ENCODE measurements at places on chromosomes 12 and 14.

DNA sequence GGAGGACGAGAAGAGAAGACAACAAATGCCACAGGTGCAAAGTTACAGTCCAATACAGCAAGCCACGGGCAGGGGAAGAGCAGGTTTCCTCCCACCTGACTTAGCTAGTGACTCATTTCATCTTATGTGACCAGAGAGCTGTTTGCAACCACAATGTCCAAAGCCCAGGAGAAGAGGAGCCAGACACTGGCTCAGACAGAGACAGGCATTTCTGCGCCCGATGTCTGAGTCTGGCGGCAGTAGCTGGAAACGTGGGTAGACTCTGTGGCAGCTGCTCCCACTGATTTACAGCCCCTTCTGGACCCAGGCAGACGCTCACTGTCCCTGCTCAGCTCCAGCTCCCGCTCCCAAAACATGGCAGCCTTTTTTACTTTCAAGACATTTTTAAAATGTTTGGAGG, 60.0 kb downstream of the CHGA start:
- no peak for DNase-seq

DNA sequence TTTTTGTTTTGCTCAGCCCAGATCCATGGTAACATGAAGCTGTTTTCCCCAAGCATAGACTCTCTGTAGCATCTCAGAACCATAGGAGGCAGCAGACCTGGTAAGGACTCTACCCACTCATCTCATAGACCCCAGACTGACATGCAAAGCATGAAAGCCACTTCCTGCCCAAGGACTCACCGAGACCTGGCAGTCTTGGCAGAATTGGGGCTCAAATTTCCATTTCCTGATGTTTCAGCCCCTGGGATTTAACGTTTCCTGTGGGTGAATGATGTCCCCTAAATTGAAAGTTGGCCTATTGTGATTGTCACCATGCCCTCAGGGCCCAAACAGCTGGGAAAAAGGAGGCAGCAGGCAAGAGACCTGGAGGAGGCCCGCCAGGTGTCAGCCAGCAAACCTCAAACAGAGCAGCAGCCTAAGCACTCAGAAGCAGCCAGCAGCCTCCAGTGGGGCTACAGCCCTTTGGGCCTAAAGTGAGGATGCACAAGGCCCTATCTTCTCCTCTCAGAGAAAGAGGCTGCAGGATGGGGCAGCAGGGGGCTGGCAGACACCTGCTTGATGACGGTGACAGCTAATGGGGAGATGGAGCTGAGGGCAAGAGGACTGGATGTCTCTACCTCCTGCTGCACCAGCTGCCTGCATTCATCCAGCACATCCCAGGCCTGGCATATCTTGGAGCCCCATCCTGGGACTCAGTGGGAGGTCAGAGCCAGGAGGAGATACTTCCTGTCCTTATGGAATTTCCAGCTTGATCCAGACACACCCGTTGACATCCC, 8.5 kb downstream of the KRT85 start:
- DNase-seq, result no peak

DNA sequence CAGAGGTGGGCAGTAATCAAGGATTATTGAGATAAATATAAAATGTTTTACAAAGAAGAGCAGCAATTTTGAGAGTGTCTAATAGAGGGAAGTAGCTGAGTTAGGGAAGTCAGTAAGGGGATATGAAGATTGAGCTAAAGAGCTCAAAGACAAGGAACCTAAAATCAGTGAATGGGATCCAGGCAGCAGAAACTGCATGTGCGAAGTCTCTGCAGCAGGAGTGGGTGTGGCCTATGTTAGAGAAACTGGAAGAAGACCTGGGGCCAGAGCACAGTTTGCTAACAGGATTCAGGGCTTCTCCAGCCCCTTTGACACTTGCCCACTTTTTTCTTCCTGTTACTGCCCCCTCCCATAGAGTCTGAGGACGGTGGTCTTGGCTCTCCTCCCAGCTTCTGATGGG, 36.3 kb upstream of the PLXNC1 start:
- no peak for DNase-seq

DNA sequence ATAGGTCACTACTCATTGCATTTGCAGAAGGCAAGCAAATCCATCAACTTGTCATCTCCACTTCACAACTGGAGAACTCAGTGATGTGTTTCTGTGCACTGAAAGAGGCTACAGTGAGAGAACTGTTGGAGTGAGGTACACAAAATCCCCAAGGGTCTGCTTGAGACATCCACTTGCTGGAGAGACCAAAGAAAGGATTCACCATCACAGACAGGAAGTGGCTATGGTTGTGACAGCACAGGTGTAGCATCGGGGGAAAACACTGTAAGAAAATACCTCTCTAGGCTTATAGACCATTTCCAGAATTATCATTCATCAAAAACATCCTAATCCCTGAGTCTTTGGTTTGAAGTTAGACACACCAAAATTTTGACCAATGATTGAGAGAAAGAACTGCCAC, 201.3 kb upstream of the OR4E1 start:
- no peak for DNase-seq

DNA sequence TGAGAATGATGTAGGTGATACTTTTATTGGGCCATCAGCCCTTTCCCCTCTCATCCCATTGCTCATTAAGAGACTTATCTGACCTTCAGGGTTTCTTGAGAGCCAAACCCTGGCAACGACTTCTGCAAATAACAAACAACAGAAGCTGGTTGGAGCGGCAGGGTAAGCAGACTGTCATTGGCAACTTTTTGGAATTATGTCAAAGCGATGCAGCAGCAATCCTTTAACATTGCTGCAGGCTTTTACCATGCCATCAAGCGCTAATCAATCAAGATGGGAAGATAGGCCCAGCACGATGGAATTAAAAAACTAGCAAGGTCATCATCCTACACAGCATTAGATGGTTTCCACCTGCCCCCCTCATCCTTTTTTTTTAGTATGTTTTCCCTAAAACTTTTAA, 406.1 kb upstream of the PDE3A start:
- DNase-seq, result no peak

DNA sequence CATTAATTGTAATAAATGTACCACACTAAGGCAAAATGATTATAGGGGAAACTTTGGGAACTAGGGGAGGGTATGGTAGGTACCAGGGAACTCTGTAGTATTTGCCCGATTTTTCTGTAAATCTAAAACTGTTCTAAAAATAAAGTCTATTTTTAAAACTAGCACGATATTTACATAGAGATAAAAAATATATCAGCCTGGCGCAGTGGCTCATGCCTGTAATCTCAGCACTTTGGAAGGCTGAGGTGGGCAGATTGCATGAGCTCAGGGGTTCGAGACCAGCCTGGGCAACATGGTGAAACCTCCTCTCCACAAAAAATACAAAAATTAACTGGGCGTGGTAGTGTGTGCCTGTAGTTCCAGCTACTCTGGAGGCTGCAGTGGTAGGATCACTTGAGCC, 32.4 kb downstream of the TMEM116 start:
- DNase-seq, result no peak

DNA sequence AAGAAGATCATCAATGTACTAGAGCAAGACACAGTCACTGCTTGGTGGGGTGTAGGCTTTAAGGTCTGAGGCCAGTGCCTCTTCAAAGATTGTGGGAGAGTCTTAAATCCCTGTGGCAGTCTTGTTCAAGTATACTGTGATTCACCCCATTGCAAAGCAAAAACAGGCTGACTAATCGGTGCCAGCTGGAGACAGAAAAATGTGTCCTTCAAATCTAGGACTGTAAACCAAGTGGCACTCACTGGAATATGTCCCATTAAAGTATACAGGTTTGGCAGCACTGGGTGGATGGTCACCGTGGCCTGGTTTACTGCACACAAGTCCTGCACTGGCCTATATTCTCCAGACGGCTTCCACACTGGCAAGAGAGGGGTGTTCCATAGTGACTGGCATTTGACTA, 1315.3 kb downstream of the TMEM121 start:
- no peak for DNase-seq

DNA sequence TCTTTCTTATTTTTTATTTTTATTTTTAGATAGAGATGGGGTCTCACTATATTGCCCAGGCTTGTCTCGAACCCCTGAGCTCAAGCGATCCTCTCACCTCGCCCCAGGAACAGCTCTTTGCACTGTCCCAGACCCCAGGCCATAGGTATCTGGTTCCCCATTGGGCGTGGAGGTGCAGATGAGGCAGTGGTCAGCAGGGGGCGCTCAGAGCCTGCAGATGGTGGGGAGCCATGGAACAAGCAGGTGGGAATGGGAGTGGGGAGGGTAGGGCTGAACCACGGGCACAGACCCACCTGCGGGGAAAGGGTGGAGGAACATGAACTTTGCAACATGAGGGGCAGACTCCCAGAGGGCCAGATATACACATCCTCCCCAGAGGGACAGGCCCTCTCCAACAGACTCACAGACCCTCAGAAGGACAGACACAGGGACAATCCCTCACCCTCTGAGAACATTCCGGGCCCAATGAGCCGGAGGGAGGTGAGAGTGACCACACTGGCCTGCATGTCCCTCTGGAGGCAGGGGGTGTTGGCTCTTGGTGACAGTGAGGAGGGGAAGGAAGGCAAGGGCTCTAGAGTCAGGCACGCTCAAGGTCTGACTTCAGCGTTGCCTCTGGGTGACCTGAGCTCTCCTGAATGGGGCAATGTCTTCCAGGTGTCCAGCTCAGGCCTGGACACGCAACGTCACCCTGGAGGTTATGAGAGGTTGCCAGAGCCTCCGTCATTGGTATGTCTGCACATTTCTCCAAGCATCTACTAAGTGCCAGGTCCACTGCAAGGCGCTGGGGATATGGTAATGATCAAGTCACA, 34.9 kb downstream of the KRT80 start:
- DNase-seq, result peak; percentile 88

- DNase-seq, result no peak
Measured at GRCh38 chr14:100022772-100023451, 42.3 kb upstream of the EVL start.

DNA sequence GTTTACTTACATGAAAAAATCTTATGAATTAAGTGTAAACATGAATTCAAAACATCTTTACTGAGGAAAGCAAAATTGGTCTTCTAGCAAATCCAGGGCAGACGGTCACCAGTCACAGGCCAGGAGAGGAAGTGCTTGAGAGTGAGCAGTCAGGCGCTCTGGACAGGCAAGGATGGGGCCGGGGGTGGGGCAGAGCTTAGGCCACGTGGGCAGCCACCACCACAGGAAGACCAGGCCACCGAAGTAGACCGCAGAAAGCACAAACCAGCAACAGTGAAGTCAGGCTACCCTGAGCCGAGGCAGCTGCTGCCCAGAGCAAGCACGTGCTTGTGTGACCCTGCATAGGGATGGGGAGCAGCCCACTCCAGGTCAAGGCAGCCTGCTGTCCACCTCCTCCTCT, 33.5 kb downstream of the SLC6A12 start:
- DNase-seq, result no peak

DNA sequence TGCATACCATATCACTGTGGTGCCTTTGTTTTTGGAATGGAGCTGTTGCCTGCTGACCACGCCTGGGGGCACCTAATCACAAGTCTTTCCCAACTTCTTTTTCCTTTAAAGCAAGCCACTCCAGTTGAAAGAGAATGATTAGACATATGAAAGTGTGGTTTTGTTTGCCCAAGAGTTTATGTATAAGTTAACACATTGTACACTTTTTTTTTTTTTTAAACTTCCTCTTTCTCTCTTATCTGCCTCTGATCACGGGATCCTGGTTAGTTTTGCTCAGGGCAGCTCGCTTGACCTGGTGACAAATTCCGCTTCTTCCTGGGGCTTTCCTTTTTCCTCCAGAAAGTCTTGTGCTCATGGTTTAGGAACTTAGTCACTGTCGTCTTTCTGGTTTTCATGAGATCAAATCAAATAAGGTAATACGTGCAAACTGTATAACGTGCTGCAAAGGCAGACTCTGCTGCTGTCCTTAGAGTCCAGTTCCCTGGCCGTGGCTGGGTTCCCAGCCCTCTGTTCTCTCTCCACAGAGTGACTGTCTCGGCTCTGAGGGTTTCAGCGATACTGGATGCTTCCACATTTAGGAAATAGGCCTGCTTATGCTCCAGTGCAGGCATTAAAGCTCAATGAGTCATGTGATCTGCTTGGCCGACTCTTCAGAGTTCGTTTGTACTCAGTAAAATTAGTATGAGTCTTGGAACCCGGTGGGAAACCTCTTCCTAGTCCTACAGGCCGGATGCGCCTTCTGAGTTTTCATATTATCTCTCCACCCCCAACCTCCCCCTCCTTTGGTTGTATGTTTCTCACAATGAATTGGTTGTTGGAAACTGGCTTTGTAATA, 15.2 kb downstream of the RASSF3 start:
- DNase-seq, result peak; percentile 39

DNA sequence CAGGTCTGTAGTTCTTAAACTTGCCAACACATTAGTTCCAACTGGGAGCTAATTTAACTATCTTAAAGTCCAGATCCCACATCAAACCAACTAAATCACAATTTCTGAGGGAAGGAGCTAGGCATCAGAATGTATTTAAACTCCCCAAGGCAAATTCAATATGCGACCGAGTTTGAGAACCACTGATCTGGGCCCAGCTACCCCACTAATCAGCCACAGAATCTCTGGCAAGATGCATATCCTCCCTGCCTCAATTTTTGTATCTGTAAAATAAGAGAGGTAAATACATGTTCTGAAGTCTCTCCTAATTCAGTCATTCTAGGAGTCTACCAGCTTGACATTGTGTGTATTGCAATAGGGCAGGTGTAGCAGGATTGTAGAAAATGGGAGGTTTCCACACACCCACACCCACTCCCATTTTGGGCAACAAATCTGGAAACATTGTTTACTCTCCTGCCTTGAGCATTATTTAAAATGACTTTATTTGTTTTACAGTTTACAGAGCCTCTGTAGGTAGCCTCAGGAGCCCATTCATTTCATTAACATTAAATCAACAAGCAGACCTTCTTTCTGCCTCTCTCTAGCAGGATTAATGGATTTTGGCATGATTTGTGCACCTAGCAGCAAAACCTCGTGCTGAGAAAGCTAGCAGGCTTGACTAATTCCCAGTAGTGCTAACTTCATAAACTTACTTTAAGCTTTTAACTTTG, 15.6 kb downstream of the LGR5 start:
- no peak for DNase-seq

- no peak for DNase-seq
Measured at GRCh38 chr14:103788086-103788485, 59.3 kb downstream of the PPP1R13B start.

GRCh38 chr12:123134826-123135225, 16.1 kb downstream of the PITPNM2 start:
- no peak for DNase-seq

DNA sequence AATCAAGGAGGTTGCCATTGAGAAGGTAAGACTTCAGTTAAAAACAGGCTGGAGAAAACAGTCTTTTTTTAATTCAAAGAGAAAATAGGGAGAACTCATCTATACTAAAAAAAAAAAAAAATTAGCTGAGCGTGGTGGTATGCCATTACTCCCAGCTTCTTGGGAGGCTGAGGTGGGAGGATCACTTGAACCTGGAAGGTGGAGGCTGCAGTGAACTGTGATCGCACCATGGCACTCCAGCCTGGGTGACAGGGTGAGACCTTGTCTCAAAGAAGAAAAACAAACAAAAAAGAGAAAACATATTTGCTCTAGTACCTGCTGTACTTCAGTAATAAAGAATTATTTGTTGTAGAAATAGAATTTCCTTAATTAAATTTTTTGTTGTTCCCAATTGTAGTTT, 68.6 kb downstream of the DNAH10 start:
- no peak for DNase-seq

- no peak for DNase-seq
Measured at GRCh38 chr12:100656141-100656540, 82.7 kb downstream of the GAS2L3 start.

- DNase-seq, result no peak
Measured at GRCh38 chr14:28754209-28754985, 12.2 kb upstream of the FOXG1 start.
